Globus pallidus (tissue), 1 donor: ENCODE measurements at places on chromosomes 1 and 21.

- DNase-seq: no peak
These were observed 28.8 kb upstream of the FMO1 start for GRCh38 chr1:171219346-171220080.

- DNase-seq: no peak
These were observed 45.0 kb downstream of the DISP3 start for GRCh38 chr1:11523746-11524464.

GRCh38 chr1:36553591-36554322 lies 71.0 kb upstream of the CSF3R start:
- DNase-seq: peak; percentile 26

DNA sequence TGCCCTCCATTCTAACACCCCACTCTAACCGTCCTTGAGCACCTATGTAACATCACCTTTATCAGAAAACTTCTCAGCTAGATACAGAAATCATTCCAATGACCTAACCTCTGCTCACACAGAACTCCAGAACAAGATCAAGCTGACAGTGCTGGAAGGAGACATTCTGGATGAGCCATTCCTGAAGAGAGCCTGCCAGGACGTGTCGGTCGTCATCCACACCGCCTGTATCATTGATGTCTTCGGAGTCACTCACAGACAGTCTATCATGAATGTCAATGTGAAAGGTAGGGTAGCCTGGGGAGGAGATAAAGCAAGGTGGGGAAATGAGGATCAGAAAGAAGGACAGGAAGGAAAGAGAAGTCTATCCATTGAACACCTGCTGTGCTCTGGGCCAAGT lies 27.8 kb downstream of the HSD3B2 start:
- no peak for DNase-seq

DNA sequence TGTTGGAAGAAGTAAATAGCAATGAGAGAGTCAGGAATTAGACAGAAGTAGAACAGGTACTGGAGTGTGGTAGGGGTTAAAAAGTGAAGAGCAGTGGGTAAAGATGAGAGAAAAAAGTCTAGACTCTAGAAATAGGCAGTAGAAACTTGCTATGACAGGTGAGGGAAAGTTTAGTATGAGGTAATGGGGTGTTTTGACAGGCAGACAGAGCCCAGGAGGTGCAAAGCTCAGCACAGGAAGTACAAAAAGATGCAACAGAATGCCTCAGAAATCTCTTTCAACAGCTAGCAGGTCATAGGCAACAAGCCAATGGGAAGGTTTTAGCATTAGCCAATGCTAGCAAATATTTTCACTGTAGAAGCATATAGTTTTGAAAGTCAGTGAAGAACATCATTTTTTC lies 319.1 kb upstream of the SGIP1 start:
- no peak for DNase-seq

GRCh38 chr1:36573445-36573844 lies 90.7 kb upstream of the CSF3R start:
- DNase-seq: no peak

DNA sequence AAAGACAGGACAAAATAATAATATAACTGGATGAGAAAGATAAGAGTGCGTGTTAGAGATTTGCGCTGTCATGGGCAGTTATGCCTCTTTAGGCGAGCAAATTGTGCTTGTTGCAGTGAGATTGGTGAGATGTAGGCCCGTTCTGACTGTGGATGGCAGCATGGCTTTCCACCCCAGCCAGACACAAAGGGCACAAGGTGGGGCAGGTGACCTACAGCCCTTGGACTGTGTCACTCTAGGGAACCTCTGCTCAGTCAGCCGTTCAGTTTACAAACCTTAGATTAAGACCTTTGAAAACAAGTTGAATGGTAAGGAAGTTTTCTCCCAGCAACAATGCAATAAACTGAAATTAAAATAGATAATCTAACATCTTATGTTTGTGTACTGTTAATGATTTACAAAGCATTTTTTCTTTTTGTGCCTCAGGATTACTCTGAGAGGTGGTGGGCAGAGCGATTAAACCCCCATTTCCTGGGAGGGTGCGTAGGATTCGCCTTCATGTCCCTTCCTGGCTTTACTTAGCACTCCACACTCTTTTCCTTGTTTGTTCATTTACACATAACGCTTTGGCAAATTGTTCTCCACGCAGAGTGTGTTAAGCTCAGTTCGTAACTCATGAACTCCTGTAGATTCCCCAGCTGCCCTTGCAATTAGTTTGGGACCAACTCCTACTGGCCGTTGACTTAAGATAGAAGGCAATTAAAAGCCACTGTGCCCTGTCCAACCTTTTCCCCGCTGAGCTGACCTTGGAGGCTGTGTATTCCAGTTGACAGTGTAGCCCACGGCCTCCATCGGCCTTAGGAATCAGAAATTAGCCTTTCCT lies 58.1 kb upstream of the IGSF5 start:
- no peak for DNase-seq

GRCh38 chr1:153506831-153507413 lies 28.9 kb downstream of the S100A6 start:
- DNase-seq: no peak

- DNase-seq: no peak
These were observed 14.4 kb downstream of the SH3GLB1 start for GRCh38 chr1:86718786-86719185.

DNA sequence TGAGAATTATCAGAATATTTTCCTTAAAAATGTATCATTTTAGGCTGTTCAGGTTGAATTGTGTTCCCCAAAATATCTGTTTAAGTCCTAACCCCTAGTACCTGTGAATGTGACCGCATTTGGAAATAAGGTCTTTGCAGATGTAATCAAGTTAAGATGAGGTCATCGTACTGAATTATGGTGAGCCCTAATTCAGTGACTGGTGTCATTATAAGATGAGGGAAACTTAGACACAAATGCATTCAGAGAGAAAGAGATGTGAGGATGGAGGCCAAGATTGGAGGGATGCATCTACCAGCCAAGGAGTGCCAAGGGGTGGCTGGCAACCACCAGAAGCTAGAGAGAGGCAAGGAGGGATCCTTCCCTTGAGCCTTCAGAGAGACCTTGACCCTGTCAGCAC lies 4.1 kb downstream of the RAB4A start:
- DNase-seq: no peak

DNA sequence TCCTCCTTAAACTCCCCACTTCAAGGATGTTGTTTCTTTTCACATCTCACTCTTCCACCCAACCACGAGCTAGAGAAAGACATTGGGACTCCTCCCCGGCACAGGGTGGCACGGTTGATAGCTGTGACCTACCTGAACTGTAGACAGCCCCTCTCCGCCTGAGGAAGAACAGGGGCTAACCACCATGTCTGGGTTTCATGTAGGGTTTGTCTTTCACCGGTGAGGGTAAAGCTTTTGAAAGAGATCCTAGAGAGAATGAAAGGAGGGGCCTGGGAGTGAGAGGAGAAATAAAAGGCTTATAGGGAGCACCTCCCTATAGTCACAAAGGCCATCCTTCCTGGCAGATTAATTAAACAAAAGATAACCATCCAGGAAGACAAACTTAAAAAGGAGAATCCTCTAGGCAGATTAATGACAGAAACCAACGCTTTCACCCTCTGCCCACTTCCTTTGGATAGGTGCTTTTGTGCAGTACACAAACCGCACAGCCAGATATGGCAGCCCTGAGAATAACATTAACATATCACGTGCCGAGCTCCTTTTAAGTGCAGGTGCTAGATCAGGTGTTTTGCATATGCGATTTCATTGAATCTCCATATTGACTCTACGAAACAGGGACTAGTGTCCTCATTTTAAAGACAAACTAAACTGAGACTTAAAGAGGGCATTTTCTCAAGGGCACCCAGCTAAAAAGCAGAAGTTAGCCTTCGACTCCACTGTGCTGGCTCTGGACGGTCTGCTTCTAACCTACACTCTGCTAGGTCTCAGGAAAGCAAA lies 178.1 kb upstream of the RUNX1 start:
- DNase-seq: no peak

DNA sequence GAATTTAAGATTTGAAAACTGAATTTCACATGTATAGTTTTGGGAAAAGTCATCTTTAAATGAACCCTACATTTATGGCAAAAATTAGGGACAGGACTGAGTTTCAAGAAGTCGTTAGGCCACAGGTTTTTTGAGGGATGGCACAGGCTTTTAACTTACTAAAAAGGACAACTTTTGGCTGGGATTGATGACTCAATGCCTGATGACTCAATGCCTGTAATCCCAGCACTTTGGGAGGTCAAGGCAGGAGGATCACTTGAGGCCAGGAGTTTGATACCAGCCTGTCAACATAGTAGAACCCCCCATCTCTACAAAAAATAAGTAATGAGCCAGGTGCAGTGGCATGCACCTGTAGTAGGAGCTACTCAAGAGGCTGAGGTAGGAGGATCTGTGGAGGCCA lies 15.9 kb downstream of the UCK2 start:
- DNase-seq: no peak

DNA sequence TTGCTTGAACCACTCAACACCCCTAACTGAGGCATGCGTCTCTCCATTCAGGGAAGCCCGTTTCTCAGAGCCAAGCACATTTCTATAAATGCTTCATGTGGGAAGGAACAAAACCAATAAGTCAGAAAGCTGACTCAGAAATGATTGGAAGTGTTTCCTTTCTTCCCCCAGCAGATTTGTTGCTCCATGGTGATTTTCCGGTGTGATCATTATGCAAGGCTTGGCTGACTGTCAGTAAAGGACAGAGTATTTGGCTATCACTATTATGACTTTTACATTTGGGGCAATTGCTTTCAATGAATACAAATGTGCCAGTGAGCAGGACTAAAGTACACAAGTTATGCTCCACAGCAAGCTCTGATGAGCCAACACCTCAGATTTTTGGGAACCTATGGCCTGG lies 53.3 kb upstream of the ZC3H11B start:
- no peak for DNase-seq

GRCh38 chr1:180144659-180145357 lies 9.9 kb upstream of the QSOX1 start:
- DNase-seq: no peak

DNA sequence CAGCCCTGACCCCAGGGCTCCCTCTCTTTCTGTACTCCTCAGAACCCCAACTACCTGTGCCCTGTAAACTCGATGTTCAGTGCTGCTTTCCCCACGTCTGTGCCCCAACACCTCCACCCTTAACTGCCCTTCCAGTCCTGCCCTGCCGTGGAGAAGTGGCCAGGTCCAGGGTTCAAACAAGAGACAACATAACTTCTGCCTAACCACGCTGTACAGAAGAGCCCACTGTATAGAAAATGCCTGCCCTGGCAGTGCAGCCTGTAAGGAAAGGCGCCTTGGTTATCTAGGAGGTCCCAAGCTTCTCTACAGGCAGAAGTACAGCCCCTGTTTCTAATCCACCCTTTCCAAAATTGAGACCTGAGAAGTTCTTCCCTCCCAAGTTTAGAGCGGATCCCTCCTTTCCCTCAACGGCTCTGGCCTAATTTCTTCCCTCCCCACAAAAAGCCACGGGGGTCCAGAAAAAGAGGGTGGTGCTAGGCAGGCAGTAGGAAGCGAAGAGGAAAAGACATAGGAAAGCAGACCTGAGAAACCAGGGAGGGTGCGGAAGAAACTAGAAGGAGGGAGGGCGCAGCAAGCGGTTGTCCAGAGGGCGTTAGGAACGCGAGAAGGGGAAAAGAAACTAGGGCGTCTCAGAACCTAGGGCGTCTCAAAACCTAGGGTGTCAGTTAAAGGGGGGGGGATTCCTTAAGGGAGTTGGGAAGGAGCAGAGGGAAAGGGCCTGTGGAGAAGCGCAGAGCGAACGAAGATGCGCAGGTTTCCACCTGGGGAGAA lies 3.2 kb downstream of the DMRTA2 start:
- DNase-seq: no peak

GRCh38 chr1:4531842-4532241 lies 122.6 kb upstream of the AJAP1 start:
- no peak for DNase-seq

GRCh38 chr1:2400950-2401649 lies 9.5 kb downstream of the RER1 start:
- DNase-seq: no peak

GRCh38 chr1:201341377-201341776 lies 36.1 kb downstream of the TNNT2 start:
- DNase-seq: no peak

- DNase-seq: no peak
These were observed 73.9 kb upstream of the SPAG17 start for GRCh38 chr1:118258975-118259374.

GRCh38 chr1:201302163-201303152 lies 19.2 kb downstream of the PKP1 start:
- no peak for DNase-seq
